ENCODE measurements at places on chromosomes 7 and 10.

GRCh38 chr10:69677985-69678654 is 48.1 kb downstream of the FAM241B start:
- DNase-seq: no peak

DNA sequence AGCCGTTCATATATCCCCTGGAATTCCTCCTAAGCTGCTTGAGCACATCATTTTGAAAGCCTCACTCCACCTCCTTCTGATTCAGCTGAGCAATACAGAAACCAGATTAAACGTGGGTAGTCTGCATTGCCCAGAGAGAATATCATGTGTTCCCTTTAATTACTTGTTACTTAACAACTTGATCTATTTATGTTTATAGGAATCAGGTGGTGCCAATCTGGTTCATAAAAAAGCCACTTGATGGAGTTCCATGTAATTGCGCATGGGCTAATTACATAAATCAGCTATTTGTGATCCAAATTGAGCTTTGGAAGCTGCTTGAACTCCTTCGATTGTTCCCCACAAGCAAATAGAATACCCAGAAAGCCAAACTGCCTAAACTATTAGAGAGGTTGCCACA is 114.7 kb upstream of the ADCY1 start:
- DNase-seq: no peak

GRCh38 chr7:101547916-101548661 is 81.0 kb downstream of the MYL10 start:
- DNase-seq: no peak

- DNase-seq: no peak
These were observed 23.4 kb downstream of the CAMK2G start for GRCh38 chr10:73850863-73851461.

- peak; percentile 6 for DNase-seq
These were observed 591 bp downstream of the UBE2H start for GRCh38 chr7:129952086-129952652.

DNA sequence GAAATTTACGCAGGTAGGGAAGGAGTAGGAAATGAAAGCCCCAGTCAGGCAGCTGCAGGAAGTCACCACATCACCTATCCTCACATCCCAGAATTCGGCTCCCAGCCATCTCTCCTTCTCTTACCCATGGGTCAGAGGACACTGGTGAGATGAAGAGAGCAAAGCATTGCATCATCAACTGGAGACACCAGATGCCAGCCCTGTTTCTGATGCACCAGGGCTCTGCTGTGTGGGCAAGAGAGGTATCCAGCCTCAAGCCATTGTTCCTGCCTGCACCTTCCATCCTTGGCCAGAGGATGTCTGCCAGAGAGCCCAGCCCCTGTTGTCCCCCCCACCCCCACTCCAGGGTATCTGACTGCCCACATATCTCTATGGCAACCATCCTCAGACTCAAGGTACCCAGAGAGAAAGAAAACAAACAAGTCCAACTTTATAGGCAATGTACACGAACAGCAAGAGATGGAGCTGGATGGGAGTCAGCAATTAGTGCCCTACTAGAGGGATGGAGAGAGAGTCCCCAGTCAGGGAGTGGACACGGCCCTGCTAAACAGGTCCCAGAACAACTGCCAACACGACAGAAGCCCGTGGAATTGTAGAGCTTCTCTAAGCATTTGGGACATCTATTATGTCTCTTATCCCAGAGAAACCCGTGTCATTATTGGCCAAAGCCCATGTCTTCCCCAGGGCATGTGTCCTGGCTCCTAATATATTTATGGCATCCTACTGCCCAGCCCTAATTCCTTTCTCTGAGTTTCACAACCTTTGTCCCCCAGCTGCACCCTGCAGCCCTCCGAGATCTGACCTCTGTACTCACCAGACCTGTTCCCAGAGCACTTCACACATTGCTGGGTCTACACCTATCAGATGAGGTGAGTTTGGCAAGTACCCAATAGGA is 2.8 kb downstream of the CAMK2G start:
- no peak for DNase-seq

DNA sequence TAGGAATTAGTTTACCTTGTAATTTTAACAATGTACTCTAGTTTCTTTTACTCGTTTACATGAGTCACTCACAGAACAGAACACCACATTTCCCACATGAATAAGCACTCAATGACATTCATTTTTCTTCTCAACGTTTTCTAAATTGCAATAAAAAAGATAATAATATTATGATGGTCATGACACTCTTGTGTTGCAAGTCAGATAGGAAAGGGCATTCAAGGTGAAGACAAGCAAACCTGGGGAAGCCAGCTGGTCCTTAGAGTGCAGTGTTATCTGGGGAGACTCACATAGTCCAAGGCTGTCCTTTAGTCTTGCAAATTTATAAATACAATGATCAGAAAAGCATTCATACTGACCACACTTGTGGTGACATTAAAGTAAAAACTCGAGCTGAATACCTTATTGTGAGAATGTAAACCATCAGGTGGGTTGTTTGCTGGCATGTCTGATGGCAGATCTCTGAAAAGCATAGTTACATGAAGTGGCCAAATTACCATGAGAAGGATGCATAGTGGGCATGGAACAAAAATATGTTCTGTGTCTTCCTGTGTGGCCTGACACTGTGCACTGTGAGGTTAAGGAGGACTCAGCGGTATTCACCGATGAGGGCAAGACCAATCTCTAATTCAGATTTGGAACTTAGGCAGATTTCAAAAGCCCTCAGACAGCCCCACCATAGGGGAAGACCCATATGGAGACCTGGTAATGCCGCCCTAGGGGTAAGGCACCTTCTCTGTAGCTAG is 158.9 kb upstream of the ASAH2 start:
- DNase-seq: no peak

- DNase-seq: no peak
These were observed 12.4 kb upstream of the MTERF1 start for GRCh38 chr7:91892821-91893340.

DNA sequence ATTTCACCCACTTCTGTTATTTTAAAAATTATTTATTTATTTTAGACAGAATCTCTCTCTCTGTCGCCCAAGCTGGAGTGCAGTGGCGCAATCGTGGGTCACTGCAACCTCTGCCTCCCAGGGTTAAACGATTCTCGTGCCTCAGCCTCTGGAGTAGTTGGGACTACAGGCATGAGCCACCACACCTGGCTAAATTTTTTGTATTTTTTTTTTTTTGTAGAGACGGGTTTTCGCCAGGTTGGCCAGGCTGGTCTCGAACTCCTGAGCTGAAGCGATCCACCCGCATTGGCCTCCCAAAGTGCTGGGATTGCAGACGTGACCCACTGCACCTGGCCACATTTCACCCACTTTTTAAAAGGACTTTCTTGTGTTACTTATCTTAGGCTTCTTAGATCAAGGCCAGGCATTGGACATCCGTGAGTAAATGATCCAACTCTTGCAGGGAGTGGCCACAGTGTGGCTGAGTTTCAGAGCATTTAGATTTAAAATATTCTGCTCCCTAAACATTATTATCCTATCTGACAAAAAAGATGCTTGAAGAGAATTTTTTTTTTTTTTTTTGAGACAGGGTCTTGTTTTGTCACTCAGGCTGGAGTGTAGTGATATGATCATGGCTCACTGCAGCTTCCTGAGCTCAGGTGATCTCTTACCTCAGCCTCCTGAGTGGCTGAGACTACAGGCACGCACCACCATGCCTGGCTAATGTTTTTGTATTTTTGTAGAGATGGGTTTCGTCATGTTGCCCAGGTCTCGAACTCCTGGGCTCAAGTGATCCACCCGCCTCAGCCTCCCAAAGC is 14.4 kb downstream of the SNX10 start:
- no peak for DNase-seq

DNA sequence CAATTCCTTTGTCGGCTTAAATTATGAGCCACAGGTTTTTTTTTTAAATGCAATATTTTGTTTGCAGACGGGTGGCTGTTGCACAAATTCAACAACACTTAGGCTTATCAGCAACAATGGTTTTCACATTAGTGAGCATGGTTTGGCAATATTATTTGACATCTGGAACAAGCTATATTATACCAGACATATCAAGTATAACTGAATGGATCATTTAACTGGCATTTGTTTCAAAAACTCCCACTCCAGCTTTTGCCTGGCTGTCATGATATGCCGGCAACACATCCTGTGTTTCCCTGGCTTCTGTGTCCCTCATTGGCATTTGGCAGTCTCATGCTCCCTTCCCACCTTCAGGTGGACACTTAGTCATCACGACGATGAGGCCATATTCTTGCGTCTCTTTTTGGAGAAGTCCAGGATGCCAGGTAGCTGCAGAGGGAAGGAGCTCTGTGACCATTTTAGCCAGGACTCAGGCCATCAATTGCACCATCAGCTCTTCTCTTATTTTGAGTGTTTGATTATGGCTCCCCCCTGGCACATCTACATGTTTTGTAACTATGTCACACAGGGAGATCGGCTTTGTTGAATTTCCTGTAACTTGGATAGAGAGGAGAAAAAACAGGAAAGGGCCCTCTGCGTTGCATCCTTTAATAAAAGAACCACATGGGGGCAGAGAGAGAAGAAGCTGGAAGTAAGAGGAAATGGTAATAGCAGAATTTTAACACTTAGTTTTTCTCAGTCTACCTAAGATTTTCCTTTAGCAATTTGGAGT is 413.9 kb downstream of the LRMDA start:
- no peak for DNase-seq

GRCh38 chr10:132837905-132838304 is 52.0 kb upstream of the NKX6-2 start:
- DNase-seq: no peak

DNA sequence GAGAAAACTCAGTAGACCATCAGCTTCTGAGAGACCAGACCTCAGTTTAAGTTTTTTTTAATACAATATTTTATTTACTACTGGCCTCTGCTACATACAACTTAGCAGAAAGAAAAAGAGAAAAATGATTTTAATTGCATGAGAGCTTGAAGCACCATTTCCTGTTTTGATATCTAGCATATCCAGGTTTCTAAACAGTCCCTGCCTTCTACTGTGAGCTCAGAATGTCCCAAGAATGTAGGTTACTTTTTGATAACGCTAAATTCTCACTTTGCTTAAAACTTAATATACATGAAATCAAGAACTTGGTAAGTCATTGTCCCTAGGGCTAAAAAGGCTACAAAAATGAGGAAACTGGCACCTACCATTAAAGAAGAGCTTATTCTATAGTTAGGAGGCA is 7.0 kb downstream of the TMEM243 start:
- DNase-seq: no peak

DNA sequence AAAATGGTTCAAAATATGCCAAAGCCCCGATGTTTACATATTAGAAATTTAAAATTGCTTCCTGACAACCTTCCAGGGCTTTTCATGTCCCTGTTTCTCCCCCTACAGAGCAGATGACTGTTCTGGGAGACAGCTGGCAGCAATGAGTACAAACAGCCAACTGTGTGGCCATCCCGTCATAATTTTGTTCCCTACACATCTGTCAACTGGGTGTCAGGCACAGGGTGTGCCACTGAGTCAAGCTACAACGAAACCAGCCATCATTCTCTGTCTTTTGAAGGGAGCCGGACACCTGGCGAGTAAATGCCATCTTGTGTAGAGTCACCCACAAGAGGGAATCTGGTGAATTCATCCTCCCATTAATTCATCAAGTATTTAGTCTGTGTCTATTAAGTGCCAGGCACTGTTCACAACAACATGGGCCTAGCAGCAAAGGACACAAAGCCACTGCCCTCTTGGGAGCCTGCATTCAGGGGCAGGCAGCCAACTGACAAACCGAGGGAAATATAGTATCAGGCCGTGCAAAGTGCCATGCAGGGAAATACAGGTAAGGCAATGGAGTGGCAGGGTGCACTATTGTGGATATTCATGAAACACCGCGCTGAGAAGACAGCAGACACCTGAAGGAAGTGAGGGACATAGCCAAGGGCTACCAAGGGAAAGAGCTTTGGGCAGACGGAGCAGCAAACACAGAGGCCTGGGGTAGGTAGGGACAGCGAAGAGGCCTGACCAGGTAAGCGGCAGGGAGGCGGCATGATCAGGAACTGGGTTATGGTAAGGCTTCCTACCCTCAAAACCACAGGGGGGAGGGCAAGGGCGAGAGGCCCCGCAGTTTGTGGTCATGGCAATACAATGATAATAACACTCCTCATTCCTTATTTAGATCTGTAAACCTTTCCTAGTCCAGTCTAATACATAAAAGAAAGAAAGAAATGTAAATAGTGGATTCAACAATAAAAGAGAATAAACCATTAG is 213.6 kb downstream of the FAM107B start:
- DNase-seq: no peak

DNA sequence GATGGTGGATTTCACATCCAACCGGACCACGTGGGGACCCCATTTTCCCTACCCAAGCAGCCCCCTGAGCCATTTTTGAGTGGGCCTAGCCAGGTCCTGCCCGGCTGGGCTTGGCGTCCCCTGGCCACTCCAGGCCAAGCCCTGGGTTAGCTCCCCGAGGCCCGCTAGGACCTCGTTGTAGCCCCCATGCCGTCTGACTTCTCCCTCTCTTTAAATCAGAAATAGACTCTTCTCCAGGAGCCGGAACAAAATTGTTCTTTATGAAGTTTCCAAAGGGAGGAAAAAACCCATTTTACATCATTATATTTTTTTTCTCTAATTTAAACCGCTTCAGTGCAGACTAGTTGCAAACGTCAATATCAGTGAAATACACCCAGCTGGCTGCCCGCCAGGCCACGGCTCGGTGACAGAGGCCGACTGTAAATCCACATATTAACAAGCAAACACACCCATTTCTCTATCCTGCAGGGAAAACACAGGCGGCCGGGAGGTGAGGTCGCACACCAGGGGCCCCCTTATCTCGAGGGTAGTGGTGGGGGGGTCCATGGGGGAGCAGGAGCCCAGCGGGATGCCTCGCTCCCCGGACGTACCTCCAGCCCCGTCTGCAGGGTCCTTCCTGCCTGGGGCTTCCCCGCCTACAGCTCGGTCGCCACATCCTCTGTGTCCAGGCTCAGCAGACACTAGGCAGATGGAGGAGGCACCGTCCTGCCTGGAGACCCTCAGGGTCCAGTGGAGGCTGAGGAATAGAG is 72.7 kb downstream of the ELFN1 start:
- peak; percentile 14 for DNase-seq

GRCh38 chr7:20417260-20417659 is 86.6 kb downstream of the ITGB8 start:
- no peak for DNase-seq

DNA sequence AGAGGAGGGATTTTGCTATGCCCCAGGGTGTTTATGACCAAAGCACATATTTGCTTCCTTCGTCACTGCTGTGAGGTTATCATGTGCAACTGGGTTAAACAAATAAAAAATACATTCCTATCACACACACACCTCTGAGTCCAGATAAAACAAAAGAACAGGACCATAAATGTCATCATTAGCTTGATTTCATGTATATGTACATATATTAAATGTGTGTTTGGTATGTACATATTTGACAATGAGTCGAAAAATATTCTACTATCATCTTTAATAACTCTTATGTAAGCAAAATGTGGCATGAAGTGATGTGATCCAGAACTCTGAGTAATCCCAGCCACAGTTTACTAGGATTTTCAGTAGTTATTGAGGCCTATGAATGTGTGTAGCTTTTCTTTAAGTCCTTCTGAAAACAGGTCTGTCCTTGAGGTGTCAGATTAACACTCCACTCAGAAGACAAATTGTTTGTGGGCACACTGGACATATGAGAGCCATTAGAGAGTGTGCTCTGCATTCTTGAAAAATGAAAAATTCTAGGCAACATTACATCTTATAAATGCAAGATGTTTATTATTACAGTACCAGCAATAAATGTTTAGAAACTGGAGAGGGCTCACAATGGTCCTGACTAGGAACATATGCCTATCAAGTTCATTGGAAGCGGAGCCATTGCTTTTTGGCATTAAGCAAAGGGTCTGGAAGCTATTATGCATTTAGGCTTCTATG is 335.1 kb upstream of the SEMA3A start:
- no peak for DNase-seq
